ENCODE measurements at places on chromosomes 13 and 19.

DNA sequence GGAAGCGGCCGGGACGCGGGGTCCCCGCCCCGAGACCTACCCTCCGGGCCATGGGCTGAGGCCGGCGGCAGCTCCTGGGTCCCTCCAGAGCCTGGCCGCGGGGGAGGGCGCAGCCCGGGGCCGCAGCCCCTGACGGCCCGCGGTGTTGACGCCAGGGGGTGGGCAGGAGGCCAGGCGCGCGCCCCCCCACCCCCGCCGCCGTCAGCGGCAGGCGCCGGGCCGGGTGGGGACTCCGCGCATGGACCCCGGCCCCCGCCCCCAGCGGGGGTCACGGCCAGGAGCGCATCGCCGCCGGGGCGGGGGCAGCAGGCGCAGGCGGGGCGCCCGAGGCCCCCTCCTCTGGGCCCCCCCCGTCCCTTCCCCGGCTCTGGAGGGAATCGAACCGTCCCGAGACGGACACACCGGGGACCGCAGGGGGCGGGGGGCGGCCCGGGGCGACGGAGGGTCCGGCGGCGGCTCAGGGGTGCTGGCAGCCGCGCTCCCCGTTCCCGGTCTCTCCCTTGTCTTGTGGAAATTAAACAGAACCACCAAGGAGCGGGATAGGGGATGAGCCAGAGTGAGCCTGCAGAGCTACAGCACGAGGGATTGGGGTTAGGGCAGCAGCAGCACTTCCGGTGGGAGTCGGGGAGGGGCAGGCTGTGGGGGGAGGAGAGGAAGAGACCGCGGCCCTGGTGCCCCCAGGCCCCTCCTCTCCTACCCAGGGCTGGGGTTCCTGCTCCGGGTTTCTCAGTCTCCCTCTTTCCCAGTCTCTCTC is at the start of gene MEIS3:
Gene MEIS3 (minus strand): TSS at position 498 of the 754 bp plus-strand sequence. CDS start 446 bp downstream, at position 52.
- no peak for DNase-seq

DNA sequence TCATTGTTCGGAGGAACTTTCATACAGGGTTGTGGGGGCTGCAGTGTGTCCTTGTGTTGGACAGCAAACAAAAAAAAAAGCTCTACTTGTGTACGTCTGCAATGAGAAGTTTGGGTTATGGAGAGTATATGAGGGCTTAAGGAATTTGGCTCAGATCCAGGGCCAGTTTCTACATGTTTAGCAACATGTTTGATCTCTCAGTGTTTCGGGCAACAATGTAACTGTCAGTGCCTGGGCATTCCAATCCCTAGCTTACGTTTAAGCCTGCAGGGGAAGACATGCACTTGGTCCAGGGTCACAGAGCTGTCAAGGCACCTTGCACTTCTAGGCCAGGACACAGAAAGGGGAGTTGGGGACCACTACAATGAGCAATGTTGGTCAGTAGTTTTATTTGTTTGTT is 13.9 kb downstream of the ZNF543 start:
- no peak for DNase-seq

DNA sequence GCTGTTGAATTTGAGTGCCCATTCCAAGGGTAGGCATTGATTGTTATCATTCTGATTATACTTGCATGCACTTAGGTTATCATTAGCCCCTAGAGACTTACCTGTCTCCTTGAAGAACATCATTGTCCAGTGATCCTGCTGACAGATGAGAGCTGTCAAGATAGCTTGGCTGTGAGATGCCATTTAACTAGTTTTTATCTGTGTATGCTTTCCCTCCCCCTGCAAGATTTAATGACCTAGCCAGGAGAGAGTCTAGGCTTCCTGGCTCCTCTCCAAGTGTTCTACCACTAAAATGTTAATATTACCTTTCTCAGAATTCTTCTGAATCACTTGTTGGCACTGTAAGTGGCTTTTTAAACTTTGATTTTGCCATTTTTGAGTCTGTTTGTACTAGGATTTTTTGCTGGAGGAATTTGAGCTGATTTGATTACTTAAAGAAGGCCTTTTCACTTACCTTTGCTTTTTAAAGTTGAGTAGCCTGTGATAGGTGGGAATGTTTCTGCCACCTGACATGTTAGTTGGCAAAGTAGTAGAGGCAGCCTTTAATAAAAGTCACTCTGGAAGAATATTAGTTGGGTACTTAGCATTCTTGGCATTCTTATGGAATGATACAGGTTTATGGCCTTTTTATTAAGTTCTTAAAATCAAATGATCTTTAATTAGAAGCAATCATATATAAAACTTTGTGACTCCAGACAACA is 41.1 kb downstream of the ARHGAP35 start:
- no peak for DNase-seq

DNA sequence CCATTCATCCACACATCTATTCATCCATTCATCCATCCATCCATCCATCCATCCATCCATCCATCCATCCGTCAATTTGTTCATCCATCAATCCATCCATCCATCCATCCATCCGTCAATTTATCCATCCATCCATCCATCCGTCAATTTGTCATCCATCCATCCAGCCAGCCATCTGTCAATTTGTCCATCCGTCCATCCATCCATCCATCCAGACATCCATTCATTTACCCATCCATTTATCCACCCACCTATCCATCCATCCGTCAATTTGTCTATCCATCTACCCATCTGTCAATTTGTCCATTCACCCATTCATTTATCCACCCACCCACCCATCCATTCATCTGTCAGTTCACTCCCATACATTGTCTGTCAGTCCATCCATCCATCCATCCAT is 209.5 kb upstream of the ZNF536 start:
- DNase-seq, result no peak

DNA sequence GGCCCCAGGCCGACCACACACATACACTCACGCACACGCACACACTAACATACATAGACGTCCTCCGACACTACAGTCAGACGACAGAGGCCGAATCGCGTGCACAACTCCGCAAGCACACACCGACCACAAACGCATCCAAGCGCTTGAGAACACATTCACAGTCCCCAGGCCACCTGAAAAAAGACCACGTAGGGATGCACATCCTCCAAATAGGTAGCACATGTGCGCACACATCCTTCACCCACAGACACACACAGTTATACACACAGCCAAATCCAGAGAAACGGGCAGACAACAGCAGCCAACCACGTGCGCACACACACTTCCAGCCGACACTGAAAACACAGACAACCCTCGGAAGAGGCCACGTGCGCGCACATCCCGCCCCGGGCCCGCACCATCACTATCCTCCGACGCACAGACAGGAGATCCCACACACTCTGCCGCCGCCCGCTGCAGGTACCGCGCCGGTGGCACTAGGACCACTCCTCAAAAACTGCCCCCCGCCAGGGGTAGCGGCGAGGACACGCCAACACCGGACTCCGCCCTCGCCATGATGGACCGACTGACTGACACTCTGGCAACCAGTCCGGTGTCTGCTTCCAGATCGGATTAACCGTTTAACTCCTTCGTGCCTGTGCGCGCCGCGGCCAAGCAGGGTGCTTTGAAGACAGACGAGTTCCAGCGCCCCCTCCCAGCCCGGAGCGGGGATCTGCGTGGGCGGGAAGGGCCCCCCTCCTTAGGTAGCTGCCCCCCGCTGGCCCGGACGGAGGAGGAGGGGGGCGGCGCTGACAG is 493 bp upstream of the PDE4A start:
- DNase-seq, result peak; percentile 82

- no peak for DNase-seq
These were observed 18.5 kb upstream of the ZNF331 start for GRCh38 chr19:53519446-53519845.

DNA sequence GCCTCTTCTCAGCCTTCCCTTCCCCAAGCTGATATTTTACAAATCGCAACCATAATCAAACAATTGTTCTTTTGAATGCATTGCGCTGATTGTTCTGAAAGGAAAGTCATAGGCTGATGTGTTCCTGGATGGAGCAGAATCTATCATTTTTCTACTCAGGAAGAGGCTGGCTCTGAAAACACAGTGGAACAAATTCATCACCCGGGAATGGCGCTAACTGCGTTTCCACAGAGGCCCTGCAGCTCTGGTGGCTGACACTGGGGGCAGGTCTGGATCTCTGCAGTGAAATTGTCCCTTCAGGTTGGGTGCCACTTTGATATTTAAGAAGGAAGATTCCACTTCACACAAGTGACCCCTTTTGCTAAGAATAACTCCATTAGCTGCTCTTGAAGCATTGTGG is 1060.8 kb downstream of the UQCRFS1 start:
- DNase-seq, result no peak
